ENCODE measurements at places on chromosomes 1 and 21.

DNA sequence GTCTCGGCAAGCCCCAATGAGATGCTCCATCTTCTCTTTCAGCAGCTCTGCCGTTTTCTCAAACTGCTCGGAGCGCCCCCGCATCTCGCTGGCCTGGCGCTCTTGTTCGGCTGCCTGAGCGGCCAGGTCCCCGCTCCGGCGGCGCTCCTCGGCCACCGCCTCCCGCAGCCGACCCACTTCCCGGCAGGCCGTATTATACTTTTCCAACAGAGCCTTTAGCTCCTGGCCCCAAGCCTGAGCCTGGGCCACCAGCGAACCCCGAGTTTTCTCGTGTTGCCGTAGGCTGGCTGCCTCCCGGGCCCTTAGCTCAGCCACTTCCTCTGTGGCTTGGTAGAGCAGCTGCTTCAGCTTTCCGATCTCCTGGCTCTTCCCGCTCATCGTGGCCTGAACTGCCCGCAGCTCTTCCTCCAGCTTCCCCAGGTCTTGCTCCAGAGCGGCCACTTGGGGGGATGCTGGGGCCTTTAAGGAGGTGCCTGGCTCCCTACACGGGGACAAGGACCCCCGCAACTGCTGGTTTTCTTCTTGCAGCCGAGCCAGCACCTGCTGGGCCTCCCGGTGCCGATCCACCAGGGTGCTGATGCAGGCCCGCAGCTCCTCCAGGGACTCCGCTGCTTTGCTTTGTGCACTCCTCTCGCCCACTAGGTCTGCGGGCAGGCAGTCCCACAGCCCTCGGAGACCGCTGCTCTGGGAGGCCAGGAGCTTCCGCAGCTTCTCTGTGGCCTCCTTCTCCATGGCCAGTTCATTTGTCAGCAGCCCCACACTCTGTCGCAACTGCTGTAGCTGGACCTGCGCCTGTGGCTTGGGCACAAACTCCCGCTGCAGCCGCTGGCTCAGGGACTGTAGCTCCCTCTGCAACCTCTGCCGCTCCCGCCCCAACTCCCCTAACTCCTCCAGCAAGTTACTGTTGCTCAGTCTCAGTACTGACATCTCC, 13.4 kb upstream of the PIAS3 start:
- peak; percentile 87 for DNase-seq

GRCh38 chr1:150552128-150552910, 3.1 kb downstream of the ADAMTSL4 start:
- DNase-seq = no peak

DNA sequence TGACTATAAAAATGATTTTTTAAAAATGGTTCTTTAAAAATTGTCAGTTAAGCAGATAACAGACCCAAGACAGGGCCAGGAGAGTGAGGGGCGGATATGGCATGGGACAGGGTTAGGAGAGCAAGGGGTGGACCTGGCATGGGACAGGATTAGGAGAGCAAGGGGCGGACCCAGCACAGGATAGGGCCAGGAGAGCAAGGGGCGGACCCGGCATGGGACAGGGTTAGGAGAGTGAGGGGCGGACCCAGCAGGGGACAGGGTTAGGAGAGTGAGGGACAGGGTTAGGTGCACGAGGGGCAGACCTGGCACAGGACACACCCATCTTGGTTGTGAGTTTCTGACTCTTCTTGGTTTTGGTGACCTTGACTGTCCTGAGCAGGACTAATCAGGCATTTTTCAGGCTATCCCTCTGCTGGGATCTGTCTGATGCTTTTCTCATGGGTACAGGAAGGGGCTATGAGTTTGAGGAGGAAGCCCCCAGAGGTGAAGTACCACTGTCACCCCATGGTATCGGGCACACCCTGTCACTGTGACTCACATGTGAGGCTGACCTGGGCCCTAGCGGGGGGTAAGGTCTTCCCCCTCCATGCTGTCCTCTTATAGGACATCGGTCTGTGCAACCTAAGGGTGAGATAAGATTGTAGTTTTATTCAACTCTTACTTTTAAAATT, 159.0 kb upstream of the COL6A1 start:
- no peak for DNase-seq

DNA sequence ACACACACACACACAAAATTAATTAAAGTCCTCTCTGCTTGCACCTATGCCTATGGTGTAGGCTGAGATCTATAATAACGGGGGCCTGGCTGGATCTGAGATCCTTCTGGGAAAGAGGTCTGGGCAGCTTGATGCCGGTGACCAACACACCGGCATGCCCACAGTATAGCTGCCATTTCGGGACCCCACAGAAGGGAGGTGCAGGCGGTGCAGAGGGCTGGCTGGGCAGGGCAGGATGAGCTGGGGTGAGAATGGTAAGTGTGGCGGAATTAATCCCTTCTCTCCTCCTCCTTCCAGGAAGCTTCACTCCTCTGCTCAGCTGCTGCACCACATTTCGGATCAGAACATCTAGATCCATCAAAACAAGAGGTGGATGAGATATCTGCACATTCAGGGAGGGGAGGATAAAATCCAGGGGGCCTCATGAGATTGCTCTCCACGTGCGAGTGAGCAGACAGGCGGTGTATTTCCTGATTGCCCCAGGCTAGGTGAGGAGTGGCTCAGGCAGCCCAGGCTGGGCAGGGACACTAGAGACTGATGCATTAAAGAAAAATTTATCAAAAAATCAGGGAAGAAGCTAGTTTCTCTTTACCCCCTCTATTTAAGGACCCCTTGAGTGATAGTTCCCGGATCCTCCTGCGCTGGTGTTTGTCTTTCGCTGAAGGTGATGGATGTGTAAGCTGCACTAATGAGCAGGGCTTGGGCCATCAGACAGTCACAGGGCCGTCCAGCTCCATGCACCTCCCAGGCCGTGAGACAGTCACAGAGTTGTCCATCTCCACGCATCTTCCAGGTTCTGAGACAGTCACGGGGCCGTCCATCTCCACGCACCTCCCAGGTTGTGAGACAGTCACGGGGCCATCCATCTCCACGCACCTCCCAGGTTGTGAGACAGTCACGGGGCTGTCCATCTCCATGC, 449.9 kb downstream of the PTPRU start:
- peak; percentile 54 for DNase-seq

DNA sequence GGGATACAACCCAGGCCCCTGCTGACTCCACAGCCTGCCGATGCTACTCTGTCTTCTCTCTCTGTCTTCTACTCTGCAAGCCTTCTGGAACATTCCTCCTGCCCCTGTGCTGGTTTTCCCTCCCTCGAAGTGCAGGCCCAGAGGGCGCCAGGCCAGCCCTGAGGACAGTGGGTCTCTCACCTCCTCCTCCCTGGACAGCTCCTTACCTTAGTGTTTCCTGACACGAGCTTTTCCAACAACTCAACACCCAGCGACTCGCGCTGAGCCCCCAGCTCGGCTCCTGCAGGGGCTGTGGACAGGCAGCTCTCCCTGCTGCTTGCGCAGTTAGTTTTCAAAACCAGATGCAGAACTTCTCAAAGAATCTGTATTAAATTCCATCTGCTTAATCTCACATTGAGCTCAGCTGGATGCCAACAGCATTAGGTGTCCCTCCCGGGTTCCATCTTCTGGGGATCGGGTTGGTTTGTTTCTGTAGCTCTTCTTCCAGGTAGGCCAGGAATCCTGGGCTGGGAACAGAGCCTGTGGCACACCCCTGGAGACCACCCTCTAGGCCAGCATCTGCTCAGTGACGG, 54.2 kb downstream of the PTPRU start:
- no peak for DNase-seq

DNA sequence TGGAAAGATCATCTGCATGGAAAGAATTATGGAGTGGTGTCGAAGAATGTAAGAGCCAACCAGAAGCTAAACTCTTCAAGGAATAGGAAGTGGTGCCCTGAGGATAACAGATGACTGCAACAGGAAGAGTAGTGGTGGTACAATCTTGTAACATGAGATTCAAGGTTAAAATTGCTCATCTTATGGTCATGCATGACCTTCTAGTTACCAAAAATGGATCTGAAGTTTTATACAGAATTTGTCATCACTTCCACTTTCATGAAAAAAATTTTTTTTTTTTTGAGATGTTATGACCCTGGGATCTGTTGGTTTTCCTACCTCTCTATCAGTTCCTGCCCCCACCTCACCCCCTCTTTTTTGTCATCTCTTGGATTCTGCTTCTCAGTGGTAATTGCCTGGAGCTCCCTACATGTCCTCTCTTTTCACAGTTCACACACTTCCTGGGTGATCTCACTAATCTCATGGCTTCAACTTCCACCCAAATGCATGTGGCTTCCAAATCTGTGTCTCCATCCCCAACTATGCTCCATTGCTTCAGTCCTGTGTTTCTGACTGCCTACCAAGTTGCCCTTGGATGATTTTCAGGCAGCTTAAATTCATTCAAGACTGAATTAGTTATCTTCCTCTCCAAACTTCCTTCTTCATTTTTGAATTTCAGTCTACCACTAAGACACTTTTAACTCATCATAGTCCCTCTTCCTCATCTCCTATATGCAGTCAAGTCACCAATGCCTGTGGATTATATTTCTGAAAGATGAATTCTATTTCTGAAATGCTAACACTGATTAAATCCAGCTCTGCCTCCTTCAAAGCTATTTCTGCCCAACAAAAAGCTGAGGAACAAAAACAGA, 48.4 kb downstream of the SLAMF6 start:
- DNase-seq = no peak

GRCh38 chr1:237141502-237141901, 99.5 kb downstream of the RYR2 start:
- no peak for DNase-seq

DNA sequence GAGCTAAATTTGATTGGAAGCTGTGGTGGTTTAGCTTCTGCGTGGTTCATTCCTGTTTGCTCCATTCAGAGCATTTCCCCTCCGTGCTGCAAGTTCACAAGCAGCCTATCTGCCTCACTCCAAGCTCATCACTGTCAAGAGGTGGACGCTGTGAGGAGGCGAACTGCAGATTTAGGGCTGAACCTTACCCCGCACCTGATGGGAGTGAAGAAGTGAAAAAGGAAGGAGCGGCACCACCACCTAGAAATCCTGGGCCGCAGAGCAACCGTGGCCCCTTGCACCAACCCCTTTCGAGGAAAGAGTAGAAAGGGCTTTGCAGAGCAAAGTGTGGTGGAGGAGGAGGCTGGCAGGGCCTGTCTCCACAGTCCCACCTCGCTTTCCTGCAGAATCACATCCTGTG, 117.4 kb downstream of the IER5 start:
- no peak for DNase-seq

DNA sequence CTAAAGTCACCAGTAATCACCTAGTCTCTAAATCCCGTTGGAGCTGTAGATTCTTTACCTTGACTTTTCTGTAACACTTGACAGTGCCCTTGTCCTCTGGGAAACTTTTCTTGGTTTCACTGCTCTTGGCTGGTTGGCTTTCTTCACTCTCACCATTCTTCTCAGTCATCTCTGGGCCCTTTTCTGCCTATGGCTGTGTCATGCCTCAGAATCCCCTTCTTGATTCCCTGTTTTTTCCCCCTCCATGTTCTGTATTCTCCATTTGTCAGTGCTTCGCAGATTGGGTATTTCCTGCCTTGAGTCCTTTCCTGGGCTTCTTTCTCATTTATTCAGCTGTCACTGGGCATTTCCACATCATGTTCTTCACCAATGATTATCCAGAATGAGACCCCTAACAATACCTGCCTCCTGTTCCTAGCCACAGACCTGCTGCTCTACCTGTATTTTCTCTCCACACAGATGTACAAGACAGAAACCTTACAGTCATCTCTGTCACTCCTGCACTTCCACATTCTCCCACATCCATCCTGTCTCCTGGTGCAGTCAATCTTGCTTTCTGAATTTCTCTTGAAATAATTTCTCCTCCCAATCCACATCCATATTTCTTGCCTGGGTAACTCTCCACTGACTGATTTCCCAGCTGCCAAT, 14.7 kb downstream of the UCK2 start:
- no peak for DNase-seq

DNA sequence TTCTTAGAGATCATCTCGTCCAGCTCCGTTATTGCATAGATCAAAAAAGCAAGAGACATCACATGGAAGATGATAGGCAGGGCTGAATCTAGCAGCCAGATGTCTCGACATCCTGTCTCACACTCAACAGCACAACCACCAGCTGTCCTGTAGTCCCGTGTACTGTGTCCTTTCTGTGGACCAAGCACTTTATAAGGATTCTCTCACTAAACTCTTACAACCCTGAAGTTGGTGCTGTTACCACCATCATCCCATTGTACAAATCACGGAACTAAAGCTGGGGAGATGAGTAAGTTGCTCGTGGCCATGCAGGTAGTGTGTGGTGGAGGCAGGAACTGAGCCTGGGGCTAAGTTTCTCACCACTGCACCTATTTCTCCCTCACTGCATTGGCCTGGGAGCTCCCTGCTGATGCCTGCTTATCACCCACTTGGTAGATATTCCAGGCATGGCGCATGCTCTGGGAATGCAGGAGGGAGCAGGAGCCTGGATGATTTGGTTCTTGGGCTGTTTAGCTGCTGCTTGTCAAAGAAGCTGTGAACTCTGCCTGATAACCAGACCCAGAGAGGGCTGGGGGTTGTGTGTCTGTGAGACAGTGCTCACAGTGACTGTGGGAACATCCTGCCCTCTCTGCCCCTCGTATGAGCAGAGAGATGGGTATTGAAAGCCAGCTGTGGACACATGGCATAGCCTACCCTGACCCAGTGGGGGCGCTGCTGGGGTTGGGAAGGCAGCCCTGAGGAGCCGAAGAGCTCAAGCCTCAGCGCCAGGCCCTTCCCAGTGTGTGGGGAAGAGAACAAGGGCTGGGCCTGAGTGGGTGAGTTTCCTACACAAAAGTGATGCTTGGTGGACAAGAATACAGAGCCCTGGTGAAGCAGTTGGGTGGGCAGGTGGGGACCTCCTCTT, 13.6 kb downstream of the PPFIA4 start:
- no peak for DNase-seq

DNA sequence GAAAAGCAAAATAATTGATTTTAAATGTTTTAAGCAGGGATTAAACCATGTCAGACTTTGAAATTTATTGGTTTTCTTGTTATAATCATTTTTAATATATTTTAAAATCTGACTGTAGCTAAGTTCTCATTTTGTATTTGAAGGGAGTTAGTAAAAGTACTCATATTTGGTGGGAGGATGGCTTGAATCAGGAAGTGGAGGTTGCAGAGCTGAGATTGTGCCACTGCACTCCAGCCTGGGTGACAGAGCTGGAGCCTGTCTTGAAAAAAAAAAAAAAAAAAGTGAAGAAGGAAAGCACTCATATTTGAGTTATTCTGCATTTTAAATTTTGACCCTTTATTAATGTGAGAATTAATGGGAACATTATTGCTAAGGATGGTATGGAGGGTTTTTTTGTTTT, 106.0 kb downstream of the RABGAP1L start:
- no peak for DNase-seq

DNA sequence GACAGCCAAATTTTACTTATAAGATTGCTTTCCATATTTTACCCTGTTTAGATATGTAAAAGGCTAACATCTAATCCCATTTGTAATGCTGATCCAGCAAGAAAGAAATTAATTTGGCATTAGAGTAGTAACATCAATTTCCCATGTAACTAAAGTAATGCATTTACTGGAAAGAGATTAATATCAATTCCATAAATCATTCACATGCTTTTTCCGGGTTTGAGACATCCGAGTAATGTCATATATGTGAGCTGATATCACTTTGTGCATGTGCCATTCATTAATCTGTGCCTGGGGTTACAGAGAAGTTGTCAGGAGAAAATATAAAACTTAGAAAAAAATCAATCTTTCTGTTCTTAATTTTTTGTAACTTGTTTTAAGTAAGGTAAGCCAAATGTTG, 206.1 kb downstream of the AGBL4 start:
- no peak for DNase-seq

- DNase-seq = no peak
Measured at GRCh38 chr1:158146739-158147138, 34.0 kb upstream of the CD1D start.

All from eye (tissue), 1 donor.